HS-5 (cell line): ENCODE measurements at places on chromosomes 13 and 19.

GRCh38 chr19:30069535-30070197 is 127.6 kb downstream of the URI1 start:
- DNase-seq, result no peak

DNA sequence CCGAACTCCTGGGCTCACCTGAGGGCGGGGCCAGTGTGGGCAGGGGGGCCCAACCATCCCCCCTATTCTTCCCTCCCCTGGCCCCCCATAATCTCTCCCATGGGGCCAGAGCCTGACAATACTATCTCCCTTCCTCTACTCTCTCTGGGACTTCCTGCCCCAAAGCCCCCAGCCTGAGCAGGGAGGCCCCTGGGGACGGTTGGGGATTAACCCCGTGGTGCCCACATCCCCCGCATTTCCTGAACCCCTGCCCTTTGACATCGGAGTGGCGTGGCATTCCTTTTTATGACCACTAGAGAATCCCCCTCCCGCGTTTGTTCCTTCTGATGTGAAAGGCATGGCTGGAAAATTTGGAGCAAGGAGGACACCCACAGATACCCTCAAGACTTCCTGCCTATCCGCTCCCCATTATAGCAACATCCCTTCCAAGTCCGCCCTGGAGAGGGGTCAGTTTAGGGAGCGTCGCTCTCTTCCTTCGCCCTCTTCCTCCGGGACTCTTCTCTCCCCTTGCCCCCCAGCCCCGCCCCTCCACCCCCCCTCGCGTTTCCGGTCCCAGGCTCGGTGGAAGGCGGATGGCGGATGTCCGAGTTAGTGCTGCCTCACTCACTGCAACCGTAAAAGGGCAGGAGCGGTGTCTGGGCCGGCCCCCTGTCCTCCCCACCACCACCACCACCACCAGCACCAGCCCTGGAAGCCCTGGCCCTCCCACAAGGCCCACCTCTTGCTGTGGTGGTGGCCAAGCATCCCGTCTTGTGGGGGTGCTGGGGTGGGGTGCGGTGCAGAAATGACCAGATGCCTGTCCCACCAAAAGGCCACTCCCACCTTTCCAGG is 1.8 kb downstream of the VASP start:
- no peak for DNase-seq

- DNase-seq, result no peak
Observed at GRCh38 chr19:827710-828321, at the start of gene AZU1. AZU1 (plus strand) TSS chr19:827837; CDS start chr19:827847, 10 bp downstream.

- DNase-seq, result no peak
Observed at GRCh38 chr19:30629086-30629485, 256.9 kb downstream of the ZNF536 start.

GRCh38 chr13:70732611-70733010 is 624.4 kb upstream of the KLHL1 start:
- no peak for DNase-seq

GRCh38 chr19:8528500-8528899 is 14.5 kb upstream of the ZNF414 start:
- DNase-seq, result no peak

DNA sequence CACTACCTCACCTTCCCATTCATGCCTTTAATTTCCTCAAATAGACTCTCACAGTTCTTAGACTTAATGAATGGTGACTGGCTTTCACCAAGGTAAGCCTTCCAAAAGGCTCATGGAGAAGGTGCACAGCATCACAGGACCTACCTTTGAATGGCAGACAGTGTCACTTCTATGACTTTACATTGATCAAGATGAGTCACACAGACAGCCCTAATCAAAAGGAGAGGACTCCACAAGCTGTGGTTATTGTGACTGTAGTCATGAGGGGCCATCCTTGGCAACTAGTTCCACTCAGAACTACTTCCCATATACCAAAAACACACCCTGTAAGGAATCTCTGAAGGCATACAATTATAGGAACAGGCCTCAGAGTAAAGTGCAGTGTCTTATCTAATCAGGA is 5.9 kb downstream of the LGALS16 start:
- no peak for DNase-seq

GRCh38 chr19:9940778-9941177 is 4.5 kb upstream of the OLFM2 start:
- no peak for DNase-seq

- DNase-seq, result no peak
Observed at GRCh38 chr13:71219698-71220415, 647.1 kb downstream of the DACH1 start.

DNA sequence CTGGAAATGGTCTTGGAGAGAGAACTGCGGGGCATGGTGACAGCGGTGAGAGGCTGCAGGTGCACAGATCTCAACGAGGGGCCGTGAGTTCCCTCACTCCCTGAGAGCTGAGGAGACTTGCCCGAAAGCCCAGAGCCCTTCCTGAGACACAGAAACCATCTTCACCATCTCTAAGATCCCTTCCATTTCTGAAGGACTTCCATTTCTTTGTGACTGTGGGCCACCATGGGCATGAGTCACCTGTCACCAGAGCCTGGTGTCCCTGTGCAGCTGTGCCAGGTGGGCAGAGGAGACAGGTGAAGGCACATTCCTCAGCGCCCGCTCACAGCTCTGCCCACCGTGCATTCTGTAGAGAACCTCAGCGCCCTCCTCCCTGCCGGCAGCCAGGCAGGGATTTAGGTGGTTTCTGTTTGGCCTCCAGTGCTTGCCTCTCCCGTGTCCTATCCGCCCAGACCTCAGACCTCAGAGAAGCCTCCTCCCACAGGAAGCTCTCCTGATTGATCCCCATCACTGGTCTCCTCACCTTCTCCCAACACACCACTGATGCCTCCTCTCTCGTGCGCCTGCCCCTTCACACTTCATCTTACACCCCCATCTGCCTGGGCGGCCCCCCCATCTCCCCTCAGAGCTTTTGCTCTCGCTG is 24.2 kb downstream of the SH3GL1 start:
- DNase-seq, result no peak

DNA sequence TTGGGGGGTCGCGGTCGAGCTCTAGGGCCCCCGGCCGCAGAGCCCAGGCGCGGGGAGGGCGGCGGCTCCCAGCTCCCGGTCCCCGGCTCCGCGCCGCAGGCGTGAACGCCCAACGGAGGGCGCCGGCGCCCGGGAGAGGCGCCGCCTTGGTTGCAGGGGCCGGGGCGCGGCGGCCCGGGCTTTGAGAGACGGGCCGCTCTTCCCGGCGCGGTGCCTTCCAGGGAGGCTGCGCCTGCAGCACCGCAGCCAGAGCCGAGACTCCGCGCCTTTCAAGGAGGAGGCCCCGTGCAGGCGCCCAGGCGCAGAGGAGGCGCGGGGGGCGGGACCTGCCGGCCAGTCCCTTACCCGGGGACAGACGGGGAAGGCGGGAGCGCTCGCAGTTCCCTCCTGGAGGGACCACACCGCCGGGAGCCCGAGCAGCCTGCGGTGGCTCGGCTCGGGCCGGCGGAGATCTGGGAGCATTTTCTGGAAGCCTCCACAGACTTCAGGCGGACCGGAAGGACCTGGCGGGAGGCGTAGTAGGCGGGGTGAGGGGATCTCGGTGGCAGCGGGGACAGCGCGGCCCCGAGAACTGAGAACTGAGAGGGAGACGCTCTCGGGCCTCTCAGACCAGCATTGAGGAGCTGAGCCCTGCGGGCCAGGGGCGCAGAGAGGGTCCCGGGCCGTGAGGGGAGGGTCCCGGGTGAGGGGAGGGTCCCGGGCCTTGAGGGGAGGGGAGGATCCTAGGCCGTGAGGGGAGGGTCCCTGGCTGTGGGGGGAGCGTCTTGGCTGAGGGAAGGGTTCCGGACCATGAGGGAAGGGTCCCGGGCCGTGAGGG is 25.5 kb upstream of the MCF2L start:
- DNase-seq, result no peak

GRCh38 chr19:29410601-29411000 is 115.2 kb upstream of the VSTM2B start:
- DNase-seq, result no peak

- no peak for DNase-seq
Observed at GRCh38 chr13:48750588-48751383, 97.1 kb downstream of the CYSLTR2 start.

DNA sequence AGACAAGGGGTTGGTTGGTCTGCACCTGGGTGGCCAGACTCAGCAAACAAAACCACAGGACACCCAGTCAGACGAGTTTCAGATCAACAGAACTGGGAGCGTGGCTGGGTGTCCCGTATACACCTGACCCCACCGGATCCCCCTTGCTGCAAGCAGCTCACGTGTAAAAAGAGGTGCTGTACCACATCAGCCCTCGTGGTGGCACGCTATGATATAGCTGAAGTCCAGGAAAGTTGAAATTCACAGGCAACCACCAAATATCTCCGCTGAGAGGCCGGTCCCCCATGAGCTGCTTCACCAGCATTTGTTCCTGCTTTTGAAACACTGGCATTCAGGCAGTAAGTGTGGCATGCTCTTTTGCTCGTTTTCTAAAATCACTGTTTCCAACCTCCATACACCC is 92.3 kb downstream of the TUBA3C start:
- DNase-seq, result no peak

DNA sequence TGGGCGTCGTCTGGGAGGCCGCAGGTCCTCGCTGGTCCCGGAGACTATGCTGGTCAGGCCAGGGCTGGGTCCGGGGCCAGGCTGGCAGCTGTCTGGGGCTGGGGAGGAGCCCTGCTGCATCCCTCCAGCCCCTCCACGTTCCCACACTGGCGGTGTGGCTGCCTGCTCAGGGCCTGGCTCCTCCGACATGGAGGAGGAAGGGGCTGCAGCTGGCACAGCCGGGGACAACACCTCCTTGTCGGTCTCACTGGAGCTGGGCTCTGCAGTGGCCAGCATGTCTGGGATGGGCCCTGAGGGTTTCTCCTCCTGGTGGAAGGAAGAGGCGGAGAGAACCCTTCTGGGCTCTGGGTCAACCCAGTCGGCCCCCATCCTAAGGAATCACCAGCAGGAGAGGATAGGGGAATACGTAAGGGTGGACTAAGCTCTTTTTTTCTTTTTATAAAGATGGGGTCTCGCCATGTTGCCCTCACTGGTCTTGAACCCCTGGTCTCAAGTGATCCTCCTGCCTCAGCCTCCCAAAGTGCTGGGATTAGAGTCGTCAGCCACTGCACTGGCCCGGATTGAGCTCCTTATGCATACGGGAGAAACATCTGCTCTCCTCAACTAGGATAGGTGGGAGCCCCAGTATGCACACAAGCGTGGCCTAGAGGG is 806 bp downstream of the ZNF414 start:
- DNase-seq, result no peak

GRCh38 chr19:54448040-54448773 is 792 bp upstream of the LENG8 start:
- no peak for DNase-seq

- no peak for DNase-seq
Observed at GRCh38 chr13:38743466-38743865, 56.6 kb downstream of the FREM2 start.

GRCh38 chr19:7137120-7137519 is 67.6 kb downstream of the ZNF557 start:
- DNase-seq, result no peak

DNA sequence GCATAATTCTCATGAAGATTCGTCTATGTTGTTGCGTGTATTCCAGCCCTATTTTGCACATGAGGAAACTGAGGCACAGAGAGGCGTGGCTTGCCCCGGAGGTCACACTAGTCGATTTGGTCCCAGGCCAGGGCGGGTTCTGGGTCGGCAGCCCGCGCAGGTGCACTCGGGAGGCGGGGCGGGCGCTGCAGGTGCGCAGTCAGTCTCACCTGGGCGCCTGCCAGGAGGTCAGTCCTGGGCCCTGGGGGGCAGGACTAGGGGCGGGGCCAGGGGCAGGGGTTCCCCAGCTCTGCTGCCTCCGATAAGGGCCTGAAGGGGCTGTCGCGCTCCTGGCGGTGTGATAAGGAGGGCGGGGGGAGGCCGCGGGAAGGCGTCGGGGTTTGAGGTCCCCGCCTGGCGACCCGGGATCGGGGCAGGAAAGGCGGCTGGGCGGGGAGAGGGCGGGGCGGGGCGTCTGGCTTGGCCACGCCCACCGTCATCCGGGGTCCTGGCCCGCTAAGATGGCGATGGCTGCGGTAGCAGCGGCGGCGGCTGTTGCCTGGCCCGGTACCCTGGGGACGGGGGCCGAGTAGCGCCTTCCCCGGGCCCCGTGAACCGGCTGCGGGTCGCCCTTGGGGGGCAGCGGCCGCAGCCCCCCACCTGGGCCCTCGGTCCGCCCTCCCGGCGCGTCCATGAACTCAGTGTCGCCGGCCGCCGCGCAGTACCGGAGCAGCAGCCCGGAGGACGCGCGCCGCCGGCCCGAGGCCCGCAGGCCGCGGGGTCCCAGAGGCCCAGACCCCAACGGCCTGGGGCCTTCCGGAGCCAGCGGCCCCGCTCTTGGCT is at the start of gene ATG4D:
ATG4D (plus strand) TSS at position 485 of the 822 bp plus-strand sequence; CDS start at position 672, 187 bp downstream.
- DNase-seq, result no peak

- DNase-seq, result no peak
Observed at GRCh38 chr19:42422092-42422900, 4.9 kb downstream of the LIPE start.

DNA sequence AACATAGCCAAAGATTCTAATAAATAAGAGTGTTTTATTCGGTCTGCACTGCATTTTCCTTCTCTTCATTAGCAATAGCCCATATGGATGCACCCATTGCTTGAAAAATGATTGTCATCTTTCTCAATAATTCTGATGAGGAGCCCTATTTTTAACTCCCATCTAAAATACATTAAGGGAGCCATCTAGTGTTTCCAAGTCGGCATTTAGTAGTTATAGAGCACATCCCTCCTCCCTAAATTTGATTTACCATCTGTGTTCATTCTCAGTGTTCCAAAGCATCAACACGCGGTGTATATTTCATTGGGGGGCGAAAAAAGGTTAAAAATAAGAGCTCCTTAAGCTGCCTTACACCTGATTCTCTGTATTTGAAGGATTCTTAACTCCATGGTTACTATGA is 119.2 kb upstream of the IPO5 start:
- no peak for DNase-seq

DNA sequence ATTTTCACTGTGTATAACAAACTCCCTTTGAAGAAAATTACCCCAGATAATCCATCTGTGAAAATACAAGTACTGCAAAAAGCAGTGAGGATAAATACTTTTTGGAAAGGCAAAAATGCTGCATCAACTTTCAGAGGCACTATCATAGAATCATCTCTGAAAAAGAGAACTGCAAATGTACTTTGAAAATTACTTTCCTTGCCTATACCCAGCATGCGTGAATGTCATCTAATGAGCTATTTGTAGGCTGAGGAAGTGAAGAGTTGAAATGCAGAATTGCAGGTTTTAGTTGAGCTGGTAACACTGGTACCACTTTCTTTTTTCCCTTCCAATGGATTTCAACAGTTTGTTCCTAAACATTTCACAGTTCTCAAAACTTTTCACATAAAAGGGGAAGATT is 196.7 kb downstream of the TBC1D4 start:
- DNase-seq, result no peak

GRCh38 chr19:53942001-53942786 is 20.5 kb upstream of the CACNG8 start:
- no peak for DNase-seq

DNA sequence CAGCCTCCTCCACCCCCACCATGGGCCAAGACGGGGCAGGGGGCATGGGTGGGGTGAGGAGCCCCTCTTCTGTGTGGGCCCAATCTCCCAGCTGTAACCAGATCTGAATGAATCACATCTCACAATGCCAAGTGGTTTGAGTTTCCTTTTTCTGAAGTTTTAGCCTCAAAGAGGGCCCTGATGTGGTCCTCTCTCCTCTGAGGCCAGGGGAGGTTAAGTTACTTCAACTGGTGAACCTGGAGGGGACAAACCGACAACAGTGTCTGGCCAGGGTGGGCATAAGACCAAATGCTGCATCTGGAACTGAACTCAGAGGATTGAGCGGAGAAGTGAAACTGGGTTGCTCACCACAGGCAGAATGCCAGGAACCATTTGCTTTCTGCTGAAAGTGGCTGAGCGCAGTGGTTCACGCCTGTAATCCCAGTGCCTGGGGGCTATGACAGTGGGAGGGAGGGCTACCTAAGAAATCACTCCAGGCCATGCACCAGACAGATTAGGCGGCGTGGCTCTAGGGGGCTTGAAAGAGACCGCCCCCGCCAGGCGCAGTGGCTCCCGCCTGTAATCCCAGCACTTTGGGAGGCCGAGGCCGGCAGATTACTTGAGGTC is 15.4 kb upstream of the IRGC start:
- peak; percentile 37 for DNase-seq
